ENCODE measurements at places on chromosomes 11 and 22.

- no peak for DNase-seq
Observed at GRCh38 chr11:93525601-93526345, 17.4 kb downstream of the SMCO4 start.

DNA sequence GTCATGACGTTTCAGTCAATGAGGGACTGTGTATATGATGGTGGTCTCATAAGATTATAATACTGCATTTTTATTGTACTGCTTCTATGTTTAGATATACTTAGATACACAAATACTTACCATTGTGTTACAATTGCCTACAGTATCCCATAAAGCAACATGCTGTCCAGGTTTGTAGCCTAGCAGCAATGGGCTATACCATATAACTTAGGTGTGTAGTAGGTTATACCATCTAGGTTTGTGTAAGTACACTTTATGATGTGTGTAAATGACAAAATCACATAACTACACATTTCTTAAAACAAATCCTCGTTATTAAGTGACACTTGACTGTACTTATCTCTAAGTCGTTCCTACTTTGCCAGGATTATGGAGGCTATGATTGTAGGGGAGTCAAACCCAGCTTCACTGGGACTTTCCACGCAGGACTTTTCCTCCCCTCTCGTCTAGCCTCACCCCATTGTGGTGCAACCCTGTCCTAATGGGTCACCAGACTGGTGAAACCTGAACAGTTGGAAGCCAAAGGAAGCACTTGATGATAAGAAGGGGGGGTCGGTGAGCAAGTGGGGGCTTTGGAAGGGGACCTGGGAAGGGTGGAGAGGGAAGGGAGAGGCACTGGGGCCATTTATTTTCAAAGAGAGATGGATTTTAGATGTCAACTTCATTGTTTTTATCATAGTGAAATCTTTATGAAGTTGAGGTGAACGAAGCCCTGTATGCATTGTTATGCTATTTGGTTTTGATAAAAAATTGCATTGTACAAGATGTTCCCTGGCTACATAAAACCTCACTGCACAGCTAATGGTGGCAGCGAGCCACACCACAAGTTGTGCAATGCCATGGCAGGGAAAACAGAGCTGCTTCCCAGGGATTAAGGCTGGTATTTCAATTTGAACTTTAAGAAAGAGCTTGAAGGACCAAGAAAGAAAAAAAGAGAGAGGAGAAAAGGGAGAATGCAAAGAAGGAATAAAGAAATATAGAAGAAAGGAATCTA lies 129.1 kb downstream of the EHF start:
- DNase-seq, result no peak

DNA sequence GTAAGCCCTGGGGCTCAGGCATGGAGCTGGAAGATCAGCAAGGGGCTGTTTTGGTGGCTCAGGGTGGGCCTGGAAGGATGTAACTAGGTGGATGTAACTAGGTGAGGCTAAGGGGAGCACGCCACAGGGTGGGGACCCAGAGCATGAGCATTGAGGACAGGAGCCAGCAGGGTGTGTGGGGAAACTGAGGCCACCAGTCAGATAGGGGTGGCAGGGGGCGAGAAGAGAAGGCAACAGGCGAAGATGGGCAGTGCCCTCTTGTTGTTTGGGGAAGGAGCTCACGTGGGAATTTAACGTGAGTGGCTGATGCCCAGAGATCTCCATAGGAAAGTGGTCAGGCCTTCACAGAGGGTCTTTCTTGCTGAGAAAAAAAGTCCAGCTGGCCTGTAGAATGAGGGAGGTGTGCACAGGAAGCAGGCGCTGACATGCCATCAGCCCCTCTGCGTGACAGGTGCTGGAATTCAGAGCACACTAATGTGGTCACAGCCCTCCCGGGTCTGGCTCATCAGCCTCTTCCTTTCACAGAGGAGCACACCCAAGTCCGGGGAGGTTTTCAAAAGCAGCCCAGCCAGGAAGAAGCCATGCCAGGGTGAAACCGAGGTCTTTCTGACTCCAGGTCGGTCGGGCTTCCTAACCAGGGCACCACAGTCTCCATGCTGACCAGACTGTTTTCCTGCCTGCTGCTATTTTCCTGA lies 54.6 kb upstream of the PAX6 start:
- no peak for DNase-seq

DNA sequence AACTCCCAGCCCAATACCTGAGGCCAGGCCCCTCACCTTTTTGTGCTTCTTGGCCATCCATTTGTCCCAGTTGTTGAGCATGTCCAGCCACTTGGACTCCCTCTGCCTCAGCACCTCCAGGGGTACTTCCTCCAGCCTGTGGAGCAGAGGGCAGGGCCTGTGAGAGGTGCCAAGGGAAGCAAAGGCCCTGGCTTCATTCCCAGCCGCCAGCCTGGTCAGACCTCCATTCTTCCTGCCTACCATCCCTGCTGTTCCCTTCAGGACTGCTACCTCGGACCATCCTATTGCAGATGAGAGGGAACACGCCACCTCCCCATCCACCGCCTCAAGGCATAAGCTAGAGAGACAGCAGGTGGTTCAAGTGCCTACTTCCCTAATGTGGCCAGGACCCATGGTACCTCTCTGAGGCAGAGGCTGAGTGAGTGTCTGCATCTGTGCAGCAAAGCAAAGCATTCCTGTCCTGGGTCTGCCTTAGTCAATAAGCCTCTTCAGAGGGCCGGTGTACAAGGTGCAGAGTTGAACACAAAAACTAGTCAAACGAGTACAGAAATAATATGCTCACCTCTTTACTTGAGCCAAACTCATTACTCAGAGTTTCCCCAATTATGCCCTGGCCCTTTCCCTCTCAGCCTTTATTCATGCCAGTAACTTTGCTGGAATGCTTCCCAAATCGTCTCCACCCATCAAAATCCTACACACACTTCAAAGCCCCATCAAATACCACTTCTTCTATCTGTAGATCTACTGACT lies 15.4 kb upstream of the CASTOR1 start:
- no peak for DNase-seq

- DNase-seq, result no peak
Observed at GRCh38 chr11:10441652-10442503, 13.2 kb upstream of the AMPD3 start.
